ENCODE measurements at places on chromosomes 16 and 17.

DNA sequence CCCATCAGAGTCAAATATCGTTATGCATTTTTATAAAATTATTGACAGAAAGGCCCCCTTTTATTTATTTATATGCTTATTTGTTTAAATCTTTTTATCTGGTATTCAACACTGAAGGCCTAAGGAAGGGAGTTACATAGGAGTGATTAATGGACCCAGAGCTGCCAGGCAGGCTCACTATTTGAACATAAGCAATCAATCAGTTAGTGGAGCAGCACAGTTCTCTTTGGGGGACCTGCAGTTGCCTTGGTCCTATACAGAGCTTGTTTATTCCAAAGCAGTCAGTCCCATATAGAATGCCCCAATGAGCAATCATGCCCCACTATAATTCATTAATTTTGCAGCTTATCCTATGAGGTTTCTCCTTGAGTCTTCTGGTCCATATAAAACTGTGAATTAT lies 389.4 kb upstream of the GOT2 start:
- no peak for DNase-seq

- no peak for DNase-seq
Measured at GRCh38 chr16:14486520-14487303, 143.3 kb downstream of the PARN start.

GRCh38 chr17:79699386-79700036 lies 31.2 kb upstream of the ENPP7 start:
- DNase-seq: no peak

GRCh38 chr17:57987581-57988300 lies at the start of gene VEZF1:
Gene VEZF1 (minus strand): TSS chr17:57988254. CDS start chr17:57988111, 143 bp downstream.
- peak; percentile 82 for DNase-seq

DNA sequence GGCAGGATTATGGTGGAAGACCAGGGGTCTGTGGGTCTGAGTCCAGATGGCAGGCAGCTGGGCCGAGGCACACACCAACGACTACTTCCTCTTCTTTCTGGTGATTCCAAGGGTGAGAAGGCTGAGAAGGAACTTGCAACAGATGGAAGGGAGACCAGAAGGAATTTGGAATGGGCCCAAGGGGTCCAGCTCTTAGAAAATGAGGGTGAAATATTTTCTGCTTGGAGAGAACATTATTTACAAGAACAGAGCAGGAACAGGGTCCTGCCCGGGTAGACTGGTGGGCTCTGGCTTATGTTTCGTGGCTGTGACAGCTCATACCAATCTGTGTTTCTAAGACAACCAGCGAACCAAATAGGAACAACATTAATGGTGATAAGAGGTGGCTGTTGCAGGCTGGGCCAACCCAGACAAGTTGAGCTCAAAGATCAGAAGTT lies 36.6 kb downstream of the CCDC42 start:
- no peak for DNase-seq

- DNase-seq: no peak
Measured at GRCh38 chr17:83123896-83124801, 44.7 kb downstream of the METRNL start.

GRCh38 chr16:86176462-86176861 lies 277.5 kb downstream of the IRF8 start:
- no peak for DNase-seq

- DNase-seq: no peak
Measured at GRCh38 chr17:28258347-28258887, 60.6 kb upstream of the TMEM97 start.

DNA sequence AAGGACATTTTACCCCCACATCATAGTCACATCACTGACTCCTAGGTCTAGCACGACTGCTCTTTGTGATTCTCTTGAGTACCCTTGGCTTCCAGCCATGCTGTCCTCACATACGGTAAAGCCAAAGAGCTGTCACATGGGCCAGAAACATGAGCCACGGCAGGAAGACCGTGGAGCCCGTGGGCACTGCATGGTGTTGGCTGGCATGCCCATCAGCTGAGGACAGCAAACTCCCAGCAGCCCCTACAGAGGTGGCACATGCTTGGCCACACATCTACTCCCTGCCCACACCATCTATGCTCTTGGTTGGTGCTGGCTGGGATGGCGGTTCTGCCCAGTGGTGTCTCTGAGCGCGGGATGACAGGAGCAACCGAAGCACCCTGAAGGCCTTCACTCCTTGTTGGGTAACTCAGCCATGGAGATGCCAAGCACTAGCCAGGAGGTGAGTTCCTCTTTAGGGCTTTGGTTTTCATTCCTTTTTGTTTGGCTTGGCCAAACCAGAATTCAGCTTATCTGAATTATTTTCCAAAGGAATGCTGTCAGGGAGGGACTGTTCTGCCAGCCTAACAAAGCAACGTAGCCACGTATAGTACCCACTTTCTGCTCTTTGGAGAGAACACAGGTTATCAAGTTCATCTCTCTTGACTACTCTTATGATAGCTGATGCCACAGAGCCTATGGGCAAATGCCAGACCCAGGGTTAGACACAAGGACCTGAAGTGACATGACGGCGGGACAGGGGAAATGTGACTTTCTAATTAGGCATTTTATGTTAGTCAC lies 10.0 kb downstream of the TNFAIP1 start:
- DNase-seq: no peak

GRCh38 chr16:11094075-11094856 lies 149.9 kb downstream of the CLEC16A start:
- peak; percentile 66 for DNase-seq

- DNase-seq: no peak
Measured at GRCh38 chr17:61511480-61512182, 59.4 kb downstream of the TBX4 start.

- no peak for DNase-seq
Measured at GRCh38 chr16:19861811-19862327, 22.8 kb downstream of the GPRC5B start.

- peak; percentile 75 for DNase-seq
Measured at GRCh38 chr16:24516900-24517669, 22.3 kb upstream of the RBBP6 start.

Data from activated naive CD4-positive, alpha-beta T cell treated with Interleukin-2 at 50 U/mL for 16 hours (primary cell).